ENCODE measurements at places on chromosomes 12 and 14. TPM values are rescaled to one million over a fixed set of nuclear protein-coding genes. Genes with fewer than 3 reads are reported as not detected.

The KLRG1 gene
- total RNA-seq, result 1.8 TPM

The KLRK1 gene
- not detected for total RNA-seq

The SELPLG gene
- 5.0 TPM for total RNA-seq

The PPP2R5E gene
- 21.3 TPM for total RNA-seq

The PLD4 gene
- total RNA-seq, result not detected

The TAS2R20 gene
- total RNA-seq, result 3.6 TPM

GRCh38 chr12:89349814-89350213 is 2.5 kb downstream of the DUSP6 start:
- no peak for DNase-seq

- no peak for DNase-seq
These were observed 154.2 kb downstream of the DPF3 start for GRCh38 chr14:72739446-72740405.

GRCh38 chr12:12714276-12715021 is 2.7 kb upstream of the CDKN1B start:
- peak; percentile 25 for DNase-seq

- no peak for DNase-seq
These were observed 96.3 kb downstream of the TMTC3 start for GRCh38 chr12:88238406-88238805.

- no peak for DNase-seq
These were observed 1.1 kb upstream of the MYO1A start for GRCh38 chr12:57051011-57051410.

DNA sequence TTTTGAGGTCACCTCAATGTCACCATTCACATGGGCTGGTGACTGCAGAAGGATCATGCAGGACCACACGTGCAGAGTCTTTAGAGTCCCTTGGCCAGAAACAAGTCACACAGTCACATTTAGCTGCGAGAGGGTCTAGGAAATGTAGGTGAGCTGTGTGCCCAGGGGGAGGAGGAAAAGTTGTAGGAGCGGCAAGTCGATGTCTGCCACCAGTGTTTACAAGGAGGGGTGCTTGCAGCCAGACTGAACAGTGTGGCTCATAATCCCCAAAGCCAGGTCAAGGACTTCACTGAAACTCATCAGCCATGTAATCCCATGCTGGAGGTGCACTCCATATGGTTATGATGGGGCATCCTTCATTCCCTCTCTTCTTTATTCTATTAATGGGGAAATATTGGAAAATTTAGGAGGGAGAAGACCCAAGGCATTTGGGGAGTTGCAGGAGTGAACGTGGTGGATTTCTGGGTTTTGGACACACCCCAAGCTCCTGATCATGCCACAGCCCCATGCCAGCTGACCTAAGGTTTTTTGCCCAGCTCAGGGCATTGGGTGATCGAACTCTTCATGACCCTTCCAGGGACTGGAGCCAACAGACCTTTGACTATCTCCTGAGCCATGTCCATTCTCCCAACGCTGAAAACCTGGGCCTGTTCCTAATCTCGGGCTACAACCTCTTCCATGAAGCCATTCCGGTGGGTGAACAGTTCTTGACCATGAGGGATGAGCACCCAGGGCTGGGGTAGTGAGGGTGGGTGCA is 7.2 kb downstream of the DAO start:
- DNase-seq, result no peak

- no peak for DNase-seq
These were observed 7.6 kb upstream of the LGR5 start for GRCh38 chr12:71431991-71432390.

- DNase-seq, result no peak
These were observed 984.8 kb downstream of the TMEM121 start for GRCh38 chr14:106511006-106511799.

DNA sequence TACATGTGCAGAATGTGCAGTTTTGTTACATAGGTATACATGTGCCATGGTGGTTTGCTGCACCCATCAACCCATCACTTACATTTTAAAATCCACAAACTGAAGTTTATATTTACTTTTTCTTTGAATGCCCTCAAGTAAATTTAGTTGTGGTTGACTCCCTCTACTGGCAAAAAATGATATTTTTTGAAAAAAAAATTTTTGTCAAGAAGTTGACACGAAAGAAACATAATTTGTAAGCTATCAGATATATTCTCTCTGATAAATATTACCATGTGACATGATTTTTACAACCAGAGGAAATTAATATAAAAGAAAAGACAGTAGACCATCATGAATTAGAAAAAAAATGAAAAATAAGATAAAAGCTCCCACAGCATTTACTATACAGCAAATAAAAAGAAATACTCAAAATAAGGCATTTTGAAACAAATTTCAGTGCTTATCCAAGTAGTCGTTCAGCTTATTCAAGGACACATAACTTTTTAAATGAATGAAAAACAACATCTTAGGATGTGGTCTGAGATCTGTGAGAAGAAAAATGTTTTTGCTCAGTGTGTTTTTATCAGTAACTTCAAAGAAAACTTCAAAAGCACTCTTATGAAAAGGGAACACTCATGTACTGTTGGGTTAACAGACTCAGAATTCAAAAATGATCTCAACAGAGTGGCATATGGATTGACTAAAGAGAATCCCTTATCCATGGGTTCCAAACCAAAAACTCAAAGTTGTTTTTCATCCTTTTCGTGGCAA is 30.0 kb upstream of the GRIP1 start:
- DNase-seq, result no peak

GRCh38 chr12:2691006-2691344 is 103.8 kb upstream of the FKBP4 start:
- no peak for DNase-seq

DNA sequence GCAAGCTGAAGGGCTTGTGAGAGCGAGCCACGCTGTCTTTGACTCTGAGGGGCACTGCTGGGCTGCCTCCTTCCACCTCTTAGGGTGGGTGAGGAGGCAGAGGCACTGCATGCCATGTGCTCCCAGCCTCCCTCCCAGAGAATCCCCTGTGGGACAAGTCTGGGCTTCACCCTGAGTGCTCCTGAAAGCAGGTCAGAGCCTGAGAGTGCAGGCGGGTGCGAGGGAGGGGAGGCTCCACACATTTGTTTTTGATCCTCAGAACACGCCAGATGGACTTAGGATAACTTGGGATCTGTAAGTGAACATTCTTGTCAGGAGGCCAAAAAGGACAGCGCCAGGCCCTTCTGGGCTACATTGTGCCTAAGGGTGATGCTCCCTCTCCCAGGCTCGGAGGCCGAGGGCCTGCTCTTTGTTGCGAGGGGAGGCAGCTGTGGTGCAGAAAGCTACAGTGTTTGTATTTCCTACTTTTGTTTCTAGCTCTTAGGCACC is 155.4 kb downstream of the TMX1 start:
- peak; percentile 11 for DNase-seq

GRCh38 chr14:94933486-94933885 is 163.6 kb upstream of the GSC start:
- DNase-seq, result no peak

DNA sequence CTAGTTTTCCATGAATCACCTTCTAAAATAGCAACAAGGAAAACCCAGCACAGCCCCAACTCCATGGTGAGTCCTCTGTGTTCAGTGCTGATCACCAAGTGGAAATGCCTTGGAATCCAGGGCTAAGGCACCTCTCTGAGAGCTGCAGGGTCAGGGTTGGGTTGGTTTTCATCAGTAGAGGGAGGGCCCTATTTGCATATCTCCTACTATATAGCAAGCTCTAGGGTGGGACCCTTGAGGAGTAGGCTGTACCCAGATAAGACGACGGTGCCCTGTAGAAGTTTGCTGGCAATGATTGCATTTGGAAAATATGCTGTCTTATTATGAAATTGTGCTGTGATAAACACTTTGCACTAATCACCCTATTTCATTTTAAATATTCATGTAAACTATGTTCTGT is 1011.8 kb downstream of the TMEM121 start:
- DNase-seq, result no peak
